AML-193 (cell line): ENCODE measurements at places on chromosomes 5 and 9.

GRCh38 chr9:124749781-124750180 lies 21.3 kb downstream of the NR6A1 start:
- no peak for DNase-seq

GRCh38 chr9:84315278-84315877 lies 25.2 kb downstream of the SLC28A3 start:
- DNase-seq = peak; percentile 58

GRCh38 chr9:127165116-127165515 lies 42.7 kb upstream of the ANGPTL2 start:
- no peak for DNase-seq

GRCh38 chr5:35924122-35924949 lies 14.1 kb downstream of the CAPSL start:
- no peak for DNase-seq

DNA sequence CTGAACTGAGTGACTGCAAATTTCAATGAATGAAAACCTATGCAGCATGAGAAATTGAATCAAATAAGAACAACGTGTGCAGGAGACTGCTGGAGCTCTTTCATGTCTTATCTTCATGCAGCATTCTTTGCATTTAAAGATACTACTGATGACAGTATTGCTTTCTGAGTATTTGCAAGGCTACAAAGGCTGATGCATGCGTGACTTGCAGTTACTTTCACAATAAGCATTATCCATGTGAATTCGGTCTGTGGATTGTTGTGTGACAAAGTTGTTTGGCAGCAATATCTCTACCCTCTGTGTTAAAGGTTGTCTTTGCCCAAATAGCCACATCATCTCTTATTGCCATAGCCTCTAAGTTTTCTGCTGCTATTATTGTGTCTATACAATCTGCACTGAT lies 102.1 kb upstream of the FBXL17 start:
- DNase-seq = no peak

- no peak for DNase-seq
Measured at GRCh38 chr9:121770415-121771273, 119.2 kb downstream of the DAB2IP start.

- no peak for DNase-seq
Measured at GRCh38 chr5:4230786-4231641, 635.4 kb downstream of the IRX1 start.

- no peak for DNase-seq
Measured at GRCh38 chr5:69011910-69012309, 81.9 kb upstream of the SLC30A5 start.
